Stimulated activated naive CD8-positive, alpha-beta T cell treated with anti-CD3 and anti-CD28 coated beads, Interleukin-15, amount 100 ng/mL, for 72 hours (primary cell): ENCODE measurements at places on chromosomes 11 and 22.

DNA sequence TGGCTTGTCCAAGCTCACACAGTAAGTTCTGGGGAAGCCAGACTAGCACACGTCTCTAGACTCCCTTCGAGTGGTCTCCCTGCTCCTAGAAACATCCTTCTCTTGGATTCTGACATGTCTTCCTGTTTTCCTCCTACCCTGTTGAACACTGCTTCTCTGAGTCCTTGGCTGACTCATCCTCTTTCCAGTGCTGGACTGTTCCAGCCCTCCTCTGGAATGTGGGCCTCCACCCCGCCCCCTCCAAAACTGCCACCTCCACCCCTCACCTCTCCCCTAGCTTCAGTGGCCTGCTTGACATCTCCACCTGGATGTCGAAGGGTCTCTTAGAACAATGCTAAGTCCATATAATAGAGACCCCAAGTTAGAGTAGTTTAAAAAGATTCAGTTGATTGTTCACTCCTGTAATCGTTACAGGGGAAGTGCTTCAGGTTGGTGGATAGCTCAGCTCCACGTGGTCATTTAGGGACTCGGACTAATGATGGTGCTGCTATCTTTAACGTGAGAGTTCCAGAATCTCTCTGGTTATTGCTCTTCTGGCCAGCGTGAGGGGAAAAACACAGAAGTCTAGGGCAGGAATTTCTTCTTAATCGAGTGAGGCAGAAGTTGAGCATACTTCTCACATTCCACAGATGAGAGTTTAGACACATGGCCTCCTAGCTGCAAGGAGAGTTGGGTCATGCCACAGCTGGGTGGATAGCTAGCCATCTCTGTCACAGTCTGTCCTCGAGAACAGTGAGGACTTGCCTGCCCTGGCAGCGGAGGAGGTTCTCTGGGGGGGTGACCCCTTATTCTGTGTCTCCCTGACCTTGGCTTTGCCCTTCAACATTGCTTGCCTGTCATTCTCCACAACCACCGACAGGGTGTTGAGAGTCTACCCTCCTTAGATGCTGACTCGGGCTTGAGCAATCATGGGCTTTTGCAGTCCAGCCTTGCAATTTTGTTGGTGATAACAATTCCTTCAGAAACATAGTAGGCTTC, 4.7 kb upstream of the C11orf96 start:
- DNase-seq: no peak

DNA sequence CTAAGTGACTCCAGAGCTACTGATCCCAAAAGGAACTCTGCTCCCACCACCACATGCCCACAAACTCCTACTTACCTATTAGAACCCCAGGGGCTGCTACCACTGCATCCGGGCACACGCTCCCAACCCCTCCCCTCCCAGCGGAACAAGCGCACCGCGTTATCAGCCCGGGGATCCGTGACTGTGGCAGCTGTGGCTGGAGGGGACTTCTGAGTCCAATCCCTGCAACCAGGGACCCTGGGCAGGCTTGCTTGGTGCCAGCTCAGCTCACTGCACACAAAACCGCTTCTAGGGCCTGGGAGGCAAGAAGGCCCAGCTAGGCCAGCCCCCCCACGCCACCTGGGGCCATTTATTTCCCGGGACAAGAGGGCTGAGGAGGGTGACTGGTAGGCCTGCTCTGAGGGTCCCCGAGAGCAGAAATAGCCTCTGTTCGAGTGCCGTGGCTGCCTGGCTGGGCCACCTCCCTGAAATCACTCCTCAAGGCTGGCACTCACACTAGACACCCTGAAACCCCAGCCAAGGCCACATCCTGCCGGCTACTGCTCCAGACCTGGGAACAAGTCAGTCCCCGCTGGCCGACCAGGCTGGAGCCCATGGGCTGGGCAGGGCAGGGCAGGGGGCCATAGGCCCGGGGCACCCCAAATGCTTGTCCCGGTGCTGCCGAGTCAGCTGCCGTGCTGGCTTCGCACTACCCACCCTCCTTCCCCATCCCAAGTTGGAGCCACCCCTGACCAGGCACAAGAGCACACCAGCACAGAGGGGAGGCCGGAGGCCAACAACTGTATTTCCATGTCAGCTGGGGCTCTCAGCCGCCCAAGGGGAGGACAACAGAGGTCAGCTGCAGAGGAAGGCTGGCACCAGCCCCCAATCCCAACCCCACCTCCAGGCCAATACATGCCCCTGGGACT, 1.9 kb upstream of the IFITM10 start:
- DNase-seq: no peak

GRCh38 chr11:3894128-3894731, 38.8 kb downstream of the STIM1 start:
- no peak for DNase-seq

GRCh38 chr11:9710852-9711251, 47.0 kb downstream of the SWAP70 start:
- DNase-seq: no peak

- no peak for DNase-seq
Measured at GRCh38 chr11:75796091-75796435, 18.9 kb upstream of the UVRAG start.

GRCh38 chr11:116955949-116956348, 118.5 kb upstream of the APOA1 start:
- no peak for DNase-seq

GRCh38 chr11:111327908-111328624, 29.7 kb downstream of the POU2AF3 start:
- no peak for DNase-seq

GRCh38 chr22:37287550-37287951, 5.2 kb downstream of the CYTH4 start:
- DNase-seq: no peak

DNA sequence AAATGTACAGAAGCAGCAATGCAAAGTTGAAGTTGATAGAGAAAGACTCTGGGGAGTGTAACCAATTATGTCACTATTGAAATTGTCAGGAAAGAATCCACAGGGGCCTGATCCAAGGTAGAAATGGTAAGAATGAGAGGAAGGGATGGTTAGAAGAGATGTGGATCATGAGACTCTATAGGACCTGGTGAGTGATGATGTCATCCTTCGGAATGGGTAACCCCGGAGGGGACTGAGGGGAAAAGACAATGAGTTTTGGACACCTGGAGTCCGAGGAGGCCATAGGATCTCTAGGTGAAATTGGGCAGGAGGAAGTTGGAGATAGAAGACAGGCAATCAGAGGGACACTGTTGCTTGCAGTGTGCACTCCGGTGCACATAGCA, 6.3 kb upstream of the TIMP3 start:
- no peak for DNase-seq

GRCh38 chr11:48085688-48086087, 105.3 kb downstream of the PTPRJ start:
- no peak for DNase-seq

DNA sequence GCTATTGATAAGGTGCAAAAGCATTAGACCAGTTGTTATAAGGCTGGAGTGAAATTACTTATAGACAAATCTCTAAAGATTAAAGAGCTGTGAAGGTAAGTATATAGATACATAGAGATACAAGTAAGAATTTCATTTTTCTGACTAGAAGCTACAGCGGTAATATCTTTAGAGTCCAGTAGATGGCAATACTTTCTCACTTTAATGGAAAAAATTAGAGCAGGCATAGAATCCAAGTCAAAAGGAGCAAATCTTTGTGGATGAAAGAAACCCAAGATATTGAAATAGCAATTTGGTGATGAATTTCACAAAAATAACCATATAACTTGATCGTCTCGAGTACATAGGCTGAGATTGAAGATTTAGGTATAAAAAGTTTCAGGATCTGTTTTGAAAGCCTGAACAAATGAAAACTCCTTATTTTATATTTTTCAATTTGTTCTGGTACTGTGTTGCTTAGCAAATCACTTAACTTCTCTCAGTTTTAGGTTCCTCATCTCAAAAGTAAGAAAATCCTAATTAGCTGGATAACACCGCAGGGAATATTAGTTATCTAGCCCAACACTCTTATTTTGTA, 81.9 kb downstream of the UVRAG start:
- DNase-seq: no peak

DNA sequence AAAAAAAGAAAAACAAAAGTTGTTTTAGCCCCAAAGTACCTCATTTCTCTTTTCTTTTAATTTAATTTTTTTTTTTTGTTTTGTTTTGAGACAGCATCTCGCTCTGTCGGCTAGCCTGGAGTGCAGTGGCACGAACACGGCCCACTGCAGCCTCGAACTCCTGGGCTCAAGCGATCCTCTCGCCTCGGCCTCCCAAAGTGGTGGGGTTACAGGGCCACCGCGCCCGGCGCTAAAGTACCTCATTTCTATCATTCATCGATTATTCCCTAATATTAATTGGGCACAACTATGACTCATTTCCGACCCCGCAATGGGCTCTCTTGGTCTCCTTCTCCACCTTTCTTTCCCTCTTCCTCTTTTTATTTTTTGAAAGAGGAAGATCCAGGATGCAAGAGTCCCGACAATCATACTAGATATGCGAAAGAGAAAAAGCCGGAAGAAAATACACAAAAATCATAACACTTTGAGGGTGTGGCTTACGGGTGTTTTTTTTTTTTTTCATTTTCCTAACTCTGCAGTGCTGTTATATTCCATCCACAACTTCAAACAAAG, 475 bp upstream of the AIP start:
- no peak for DNase-seq

DNA sequence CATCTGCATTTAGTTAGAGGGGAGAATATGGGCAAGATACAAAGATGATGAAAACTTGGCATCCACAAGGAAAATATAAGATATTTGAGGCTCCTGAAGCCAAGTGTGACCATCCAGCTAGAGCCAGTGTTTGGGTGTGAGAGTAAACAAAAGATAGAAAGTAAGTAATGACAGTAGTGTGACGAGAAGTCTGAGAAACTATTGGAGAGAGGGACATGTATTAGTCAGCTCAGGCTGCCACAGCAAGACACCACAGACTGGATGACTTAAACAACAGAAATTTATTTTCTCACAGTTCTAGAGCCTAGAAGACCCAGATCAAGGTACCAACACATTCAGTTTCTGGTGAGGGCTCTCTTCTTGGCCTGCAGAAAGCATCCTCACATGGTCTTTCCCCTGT, 6.4 kb upstream of the CCKBR start:
- DNase-seq: no peak

DNA sequence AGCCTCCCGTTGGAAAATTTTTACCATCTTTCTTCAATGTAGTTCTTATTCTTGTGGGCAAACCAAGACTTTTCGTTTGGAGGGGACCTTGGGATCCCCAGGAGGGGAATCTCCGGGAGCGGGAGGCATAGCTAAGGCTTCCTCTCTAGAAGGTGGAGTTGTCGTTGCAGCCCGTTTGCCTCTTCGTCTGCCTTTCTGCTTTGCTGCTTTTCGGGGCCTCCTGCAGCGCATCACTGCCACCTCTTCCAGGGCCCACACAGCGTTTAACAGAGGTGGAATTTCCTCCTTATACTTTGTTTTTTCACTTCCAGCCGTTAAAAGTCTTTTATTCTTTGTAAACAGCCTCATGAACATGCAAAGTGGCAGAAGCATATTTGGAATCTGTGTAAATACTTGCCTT, 3.5 kb upstream of the IFITM3 start:
- no peak for DNase-seq

GRCh38 chr22:27242917-27243589, 558.5 kb downstream of the MN1 start:
- no peak for DNase-seq

DNA sequence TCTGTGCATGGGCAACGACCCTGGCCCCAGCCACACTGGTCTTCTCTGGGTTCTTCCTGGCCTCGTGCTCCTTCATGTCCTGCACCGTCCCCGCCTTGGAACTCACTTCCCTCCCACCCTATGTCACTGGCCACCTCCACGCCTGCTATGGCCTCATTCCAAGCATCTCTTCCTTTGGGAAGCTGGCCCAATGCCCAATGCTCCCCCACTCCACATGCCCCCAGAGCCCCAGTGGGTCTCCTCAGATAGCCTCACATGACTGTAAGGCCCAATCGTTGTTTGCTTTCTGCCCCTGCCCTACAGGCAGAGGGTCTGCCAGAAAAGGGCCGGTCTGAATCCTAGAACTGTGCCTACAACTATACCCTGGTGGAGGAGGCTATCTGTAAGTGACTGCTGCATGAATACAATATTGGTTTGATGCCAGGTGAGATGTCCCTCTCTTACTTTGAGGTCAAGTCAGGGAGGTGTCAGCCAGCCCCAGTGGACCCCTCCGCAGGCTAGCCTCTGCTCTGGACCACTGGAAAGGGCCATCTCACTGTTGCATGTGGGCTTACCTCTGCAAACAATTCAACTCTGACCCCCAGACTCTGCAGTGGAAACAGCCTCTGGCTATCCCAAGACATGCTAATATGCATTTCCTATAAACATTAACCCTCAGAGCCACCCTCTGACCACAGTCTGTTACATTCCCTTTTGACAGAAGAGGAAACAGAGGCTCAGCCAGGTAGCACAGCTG, 2.1 kb upstream of the GNAZ start:
- DNase-seq: no peak

GRCh38 chr11:76830639-76831327, 29.9 kb upstream of the ACER3 start:
- DNase-seq: no peak

GRCh38 chr11:47552056-47552565, 821 bp downstream of the CELF1 start:
- no peak for DNase-seq

DNA sequence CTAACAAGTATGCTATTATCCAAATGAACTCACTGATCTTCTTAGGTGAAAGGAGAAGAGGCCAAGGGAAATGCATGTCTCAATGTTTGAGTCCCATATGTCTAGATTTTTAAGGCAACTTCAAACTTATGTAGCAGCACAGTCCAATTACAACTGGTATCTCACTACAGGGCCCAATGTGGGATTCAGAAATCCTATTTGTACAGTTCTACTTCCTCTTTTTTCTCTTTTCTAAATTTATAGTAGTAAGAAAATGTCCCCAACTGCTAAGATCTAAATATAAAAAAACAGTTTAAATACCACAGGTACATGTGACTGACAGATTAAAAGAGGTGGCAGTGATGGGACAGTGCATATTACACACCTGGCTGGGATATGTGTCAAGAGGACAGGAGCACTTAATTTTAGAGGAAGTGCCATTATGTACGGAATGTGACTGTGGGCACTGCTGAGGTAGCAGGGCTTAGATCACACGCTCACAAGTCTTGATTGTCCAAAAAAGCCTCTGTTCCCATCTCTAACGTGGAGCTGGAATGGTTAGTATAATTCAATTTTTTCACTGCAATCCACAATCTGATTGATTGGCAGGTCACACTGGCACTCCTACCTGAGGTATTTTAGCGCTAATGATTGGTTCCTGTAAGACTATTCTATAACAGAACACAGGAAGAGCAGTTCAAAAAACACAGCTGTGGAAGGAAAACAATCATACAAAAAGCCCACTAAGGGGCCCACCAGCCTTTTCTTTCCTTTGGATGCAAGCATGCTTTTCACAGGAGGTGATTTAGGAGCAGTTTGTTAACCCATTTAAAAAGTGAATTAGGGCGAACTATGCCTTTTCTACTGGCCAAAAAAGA, 34.6 kb downstream of the APOL5 start:
- DNase-seq: no peak

GRCh38 chr22:22349455-22349836, 104.9 kb downstream of the VPREB1 start:
- no peak for DNase-seq

DNA sequence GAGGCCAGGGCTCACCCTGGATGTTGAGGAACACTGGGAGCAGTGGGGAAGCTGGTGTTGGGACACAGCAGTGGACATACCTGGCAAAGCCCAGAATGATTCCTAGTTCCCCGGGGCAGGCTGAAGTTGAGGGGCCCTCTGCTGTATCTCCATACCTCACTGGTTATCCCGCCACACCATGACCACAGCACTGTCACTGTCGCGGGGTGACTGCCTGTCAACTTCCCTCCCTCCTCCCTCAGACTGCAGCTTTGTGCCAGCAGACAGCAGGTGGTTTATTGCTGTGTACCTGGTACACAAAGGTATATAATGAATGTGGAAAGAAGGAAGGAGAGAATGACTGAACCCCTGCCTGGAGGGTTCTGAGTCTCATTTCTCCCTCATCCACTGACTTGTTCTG, 318.7 kb downstream of the TMEM135 start:
- DNase-seq: no peak
